ENCODE measurements at places on chromosomes 1 and 21. TPM values are rescaled to one million over a fixed set of nuclear protein-coding genes. Genes with fewer than 3 reads are reported as not detected.

ICOSLG gene
- 0.82 TPM for total RNA-seq

SELE gene
- total RNA-seq: not detected

KIRREL1 gene
- 29.0 TPM for total RNA-seq

SLC41A1 gene
- 46.3 TPM for total RNA-seq

TMEM79 gene
- total RNA-seq: 0.41 TPM

EPHA2 gene
- total RNA-seq: 5.0 TPM

Data from sigmoid colon (tissue), 7 donors.